ENCODE measurements at places on chromosomes 6 and 20.

GRCh38 chr6:28907394-28907793, 16.4 kb downstream of the TRIM27 start:
- no peak for DNase-seq

DNA sequence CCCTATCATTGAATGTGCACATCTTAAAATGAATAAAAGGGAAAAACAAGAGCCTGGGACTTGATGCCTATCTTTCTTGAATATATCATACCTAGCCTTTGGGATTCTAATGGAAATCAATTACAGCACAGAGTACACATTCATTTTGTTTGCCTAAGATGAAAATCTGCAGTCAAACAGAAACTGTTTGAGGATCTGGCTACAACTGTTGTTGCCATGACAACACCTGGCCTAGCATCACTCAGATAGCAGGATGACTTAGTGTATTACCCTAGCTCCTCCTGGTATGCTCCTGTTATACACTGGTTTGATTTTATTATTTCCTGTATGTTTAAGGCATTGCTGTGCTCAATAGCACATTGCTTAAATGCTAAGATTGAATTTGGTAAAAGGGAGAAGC, 71.5 kb upstream of the LAMP5 start:
- DNase-seq = peak; percentile 70

GRCh38 chr20:30593572-30593971, 663.9 kb upstream of the DEFB115 start:
- no peak for DNase-seq

DNA sequence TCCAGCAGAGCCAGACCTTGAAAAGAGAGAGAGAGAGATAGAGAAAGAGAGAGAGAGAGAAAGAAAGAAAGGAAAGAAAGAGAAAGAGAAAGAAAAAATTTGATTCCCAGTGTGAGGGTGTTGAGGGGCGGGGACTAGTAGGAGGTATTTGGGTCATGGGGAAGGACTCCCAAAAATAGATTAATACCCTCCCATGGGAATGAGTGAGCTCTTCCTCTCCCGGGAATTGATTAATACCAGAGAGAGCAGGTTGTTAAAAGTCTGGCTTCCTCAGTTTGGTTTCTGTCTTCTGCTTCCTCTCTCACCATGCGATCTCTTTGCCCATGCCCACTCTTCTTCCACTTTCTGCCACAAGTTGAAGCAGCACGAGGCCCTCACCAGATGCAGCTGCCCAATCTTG, 28.8 kb upstream of the CFAP206 start:
- DNase-seq = no peak

- DNase-seq = peak; percentile 66
These were observed 26.7 kb downstream of the ARFGEF3 start for GRCh38 chr6:138188278-138188941.

DNA sequence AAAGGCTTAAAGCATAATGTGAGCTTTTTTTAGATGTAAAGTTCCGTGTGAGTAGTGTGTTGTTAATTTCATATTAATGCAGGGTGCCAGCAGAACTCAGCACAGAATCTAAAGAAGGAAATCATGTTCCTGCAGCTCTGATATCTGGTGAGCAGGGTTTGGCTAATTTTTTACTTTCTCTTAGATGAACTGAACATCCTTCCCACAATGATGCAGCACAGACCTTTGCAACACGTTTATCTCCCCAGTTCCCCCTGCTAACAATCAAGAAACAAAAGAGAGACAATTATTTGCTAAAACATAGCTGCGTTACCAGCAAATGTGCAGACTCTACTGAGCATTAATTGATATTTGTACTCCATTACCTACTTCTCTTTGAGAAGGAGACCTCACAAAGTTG, 39.1 kb upstream of the ATXN1 start:
- no peak for DNase-seq

GRCh38 chr6:3453413-3454272, 3.2 kb downstream of the SLC22A23 start:
- no peak for DNase-seq

- DNase-seq = no peak
These were observed 53.0 kb upstream of the ZNF337 start for GRCh38 chr20:25749649-25750048.

DNA sequence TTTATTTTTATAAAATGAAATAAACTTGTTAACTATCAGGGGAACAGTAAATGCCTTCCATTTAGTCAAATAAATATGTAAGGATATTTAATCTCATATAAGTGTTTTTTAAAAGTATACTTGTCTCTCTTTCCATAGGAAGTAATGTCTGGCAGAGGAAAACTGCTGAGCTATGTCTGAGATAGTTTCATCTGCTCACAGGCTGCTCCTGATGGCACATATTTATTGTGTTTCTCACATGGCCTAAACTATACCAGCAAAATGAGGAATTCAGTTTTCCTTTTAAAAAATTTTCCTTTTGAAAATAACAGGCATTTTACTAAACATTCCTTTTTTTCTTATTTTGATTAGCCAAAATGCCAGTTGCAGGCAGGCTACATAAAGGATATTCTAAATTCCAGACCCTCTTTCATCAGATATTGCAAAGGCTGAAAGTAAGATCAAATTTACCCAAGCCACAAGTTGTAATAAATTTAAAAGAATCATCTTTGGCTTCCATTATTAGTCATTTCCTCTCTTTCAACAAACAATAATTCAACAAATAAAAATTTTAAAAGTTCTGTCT, 60.1 kb upstream of the RNF146 start:
- no peak for DNase-seq

DNA sequence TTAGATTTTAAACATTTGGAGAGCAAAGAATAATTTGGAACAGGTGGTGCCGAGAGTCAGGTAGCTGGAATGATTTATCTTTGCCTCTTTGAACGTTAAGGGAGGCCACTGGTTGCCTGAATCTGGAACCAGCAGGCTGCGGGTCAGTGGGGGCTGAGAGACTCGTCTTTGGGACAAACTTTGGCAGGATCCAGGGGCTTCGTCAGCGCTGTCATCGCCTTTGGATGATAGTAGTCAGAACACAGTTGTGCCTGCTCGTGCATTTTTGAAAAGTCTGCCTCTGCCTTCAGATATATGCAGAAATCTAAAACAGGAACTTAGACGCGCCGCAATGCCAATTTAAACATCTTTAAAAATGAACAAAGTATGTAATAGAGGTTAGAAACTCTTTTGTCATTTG, 5.0 kb downstream of the EYA2 start:
- DNase-seq = no peak

GRCh38 chr20:63553933-63554290, at the start of gene FNDC11:
FNDC11 (plus strand) TSS chr20:63554159; CDS start chr20:63555664, 1,505 bp downstream.
- DNase-seq = no peak

DNA sequence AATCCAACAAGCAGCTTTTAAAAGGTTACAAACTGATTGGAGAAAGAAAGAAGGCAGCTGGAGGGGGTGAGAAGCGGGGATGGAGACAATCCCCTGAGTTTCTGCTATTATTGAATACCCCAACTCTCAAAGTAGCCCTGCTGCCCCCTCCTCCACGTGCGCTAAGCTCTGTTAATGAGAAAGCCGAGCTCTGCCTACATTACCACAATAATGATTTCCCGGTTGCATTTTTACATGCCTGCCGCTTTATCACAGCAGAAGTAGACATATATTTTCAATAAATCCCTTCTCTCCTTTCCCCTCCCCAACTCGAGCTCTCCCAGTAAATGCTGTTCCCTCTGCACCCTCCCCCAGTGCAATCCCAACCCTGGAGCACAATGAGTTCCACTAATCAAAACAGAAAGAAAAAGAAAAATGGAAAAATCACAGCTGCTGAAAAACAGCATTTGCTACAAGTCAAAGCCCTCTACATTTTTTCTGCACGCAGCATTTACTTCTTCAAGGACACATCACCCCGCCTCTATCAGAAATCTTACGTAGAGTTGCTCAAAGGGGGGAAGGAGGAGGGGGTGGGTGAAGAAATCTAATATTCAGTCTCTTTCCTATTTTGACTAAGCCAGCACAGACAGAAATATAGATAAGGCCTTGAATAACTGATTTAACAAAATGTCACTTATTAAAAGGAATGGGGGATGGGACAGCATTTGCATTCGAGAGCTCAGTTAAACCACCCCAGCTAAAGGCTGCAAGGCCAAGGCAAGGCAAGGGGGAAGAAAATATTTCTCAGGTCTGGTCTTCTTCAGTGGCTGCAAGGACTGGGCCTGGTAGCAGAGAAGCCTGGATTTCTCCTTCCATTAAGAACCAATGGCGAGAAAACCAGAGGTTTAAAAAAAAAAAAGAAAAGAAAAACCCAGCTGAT, 10.7 kb downstream of the TRERF1 start:
- no peak for DNase-seq

DNA sequence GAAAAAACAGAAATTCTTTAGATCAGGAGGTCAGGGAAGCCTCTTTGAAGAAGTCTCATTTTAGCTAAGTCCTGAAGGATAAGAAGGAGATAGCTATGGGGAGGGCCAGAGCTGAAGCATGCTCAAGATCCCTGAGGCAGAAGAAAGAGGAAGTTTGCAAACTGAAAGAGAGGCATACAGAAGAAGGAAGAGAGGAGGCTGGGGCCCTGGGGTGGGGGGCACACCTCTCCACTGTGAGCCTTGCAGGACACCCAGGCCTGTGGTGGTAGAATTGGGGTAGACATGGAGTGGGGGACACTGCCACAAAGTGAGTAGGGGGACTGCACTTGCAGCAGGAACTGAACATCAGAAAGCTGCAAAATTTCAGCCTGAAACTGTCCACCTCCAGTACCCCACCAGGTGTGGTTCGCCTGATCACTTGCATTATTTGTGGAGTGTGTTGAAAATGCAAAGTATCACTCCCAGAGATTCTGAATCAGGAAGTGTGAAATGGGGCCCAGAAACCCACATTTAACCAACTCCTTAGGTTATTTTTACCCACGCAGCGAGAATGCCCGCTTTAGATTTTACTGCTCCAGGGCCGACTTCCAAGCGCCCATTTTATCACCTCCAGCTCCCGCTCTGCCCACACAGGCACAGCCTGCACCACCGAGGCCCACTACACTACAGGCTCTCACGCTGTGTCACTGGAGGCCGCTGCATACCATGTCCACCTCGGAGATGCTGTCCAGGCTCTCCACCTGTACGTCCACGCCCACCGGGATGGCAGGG, 44.0 kb downstream of the GABRR2 start:
- no peak for DNase-seq

GRCh38 chr6:82711971-82712370, 348.4 kb downstream of the TPBG start:
- DNase-seq = peak; percentile 57

GRCh38 chr6:136640132-136640915, 90.1 kb upstream of the MAP7 start:
- no peak for DNase-seq

DNA sequence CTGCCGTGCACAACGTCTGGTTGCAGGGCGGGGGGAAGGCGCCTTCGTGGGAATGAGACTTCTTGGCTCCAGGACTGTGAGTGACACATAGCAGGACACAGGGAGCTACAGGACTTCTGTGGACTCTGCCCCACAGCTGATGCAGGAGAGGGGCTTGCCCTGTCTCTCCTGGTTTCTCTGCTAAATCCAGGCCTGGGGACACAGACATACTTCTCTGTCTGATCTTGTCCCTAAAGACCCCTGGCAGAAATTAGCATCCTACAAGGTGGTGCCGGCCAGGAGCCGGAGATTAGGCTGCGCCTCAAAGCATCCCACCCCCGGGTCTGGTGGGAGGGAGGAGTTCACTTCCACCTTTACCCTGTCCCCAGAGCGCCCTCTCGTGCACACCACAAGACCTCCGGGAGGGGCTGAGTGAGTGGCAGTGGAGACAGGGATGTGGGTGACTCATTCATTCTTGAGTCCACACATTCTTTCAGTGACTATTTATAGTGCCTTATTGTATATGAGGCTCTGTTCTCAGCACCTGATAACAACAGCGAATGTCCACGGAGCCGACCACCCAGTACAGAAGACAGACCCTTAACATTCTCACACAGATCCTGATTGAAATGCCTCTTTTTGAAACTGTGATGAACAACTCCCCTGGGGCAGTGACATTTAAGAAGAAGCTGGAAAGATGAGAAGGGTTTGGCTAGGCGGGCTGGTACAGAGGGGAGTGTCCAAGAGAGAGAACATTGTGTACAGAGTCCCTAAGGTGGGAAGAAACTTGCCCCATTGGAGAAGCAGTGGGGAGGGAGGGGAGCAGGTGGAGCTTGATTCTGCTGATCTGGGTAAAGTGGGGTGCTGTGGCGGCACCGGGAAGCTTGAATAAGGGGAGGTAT, 39.0 kb downstream of the GMPR start:
- no peak for DNase-seq

DNA sequence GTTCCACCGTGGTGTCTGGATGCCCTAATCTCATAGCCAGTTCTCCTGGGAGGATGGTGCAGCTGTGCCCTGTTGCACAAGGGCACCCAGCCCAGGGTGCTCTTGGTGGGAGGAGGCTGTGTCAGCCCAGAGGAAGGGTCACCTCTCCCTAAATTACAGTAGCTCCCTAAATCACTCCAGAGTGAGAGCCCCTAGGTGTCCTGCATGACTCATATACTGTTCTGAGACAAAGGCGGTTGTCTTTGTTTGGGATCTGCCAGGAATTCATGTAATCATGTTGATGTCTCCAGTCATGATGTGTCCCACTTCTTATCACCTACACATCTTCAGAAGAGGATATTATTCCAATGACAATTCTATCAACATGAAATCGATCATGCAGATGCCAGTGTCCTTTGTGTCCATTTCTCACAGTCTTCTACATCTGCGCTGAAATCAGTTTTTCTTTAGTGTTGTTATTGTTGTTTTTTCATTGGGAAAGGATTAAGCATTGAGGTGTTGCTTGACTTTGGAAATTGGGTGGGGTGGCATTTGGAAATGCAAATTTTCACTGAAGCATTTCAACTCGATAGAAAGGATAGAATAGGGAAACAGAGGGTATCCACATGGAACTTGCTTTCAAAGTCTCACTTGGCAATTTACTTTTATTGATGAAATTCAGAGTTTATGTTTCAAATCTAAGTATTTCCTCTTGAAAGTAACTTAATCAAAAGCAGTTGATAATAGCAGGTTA, 19.5 kb downstream of the PERP start:
- DNase-seq = no peak

DNA sequence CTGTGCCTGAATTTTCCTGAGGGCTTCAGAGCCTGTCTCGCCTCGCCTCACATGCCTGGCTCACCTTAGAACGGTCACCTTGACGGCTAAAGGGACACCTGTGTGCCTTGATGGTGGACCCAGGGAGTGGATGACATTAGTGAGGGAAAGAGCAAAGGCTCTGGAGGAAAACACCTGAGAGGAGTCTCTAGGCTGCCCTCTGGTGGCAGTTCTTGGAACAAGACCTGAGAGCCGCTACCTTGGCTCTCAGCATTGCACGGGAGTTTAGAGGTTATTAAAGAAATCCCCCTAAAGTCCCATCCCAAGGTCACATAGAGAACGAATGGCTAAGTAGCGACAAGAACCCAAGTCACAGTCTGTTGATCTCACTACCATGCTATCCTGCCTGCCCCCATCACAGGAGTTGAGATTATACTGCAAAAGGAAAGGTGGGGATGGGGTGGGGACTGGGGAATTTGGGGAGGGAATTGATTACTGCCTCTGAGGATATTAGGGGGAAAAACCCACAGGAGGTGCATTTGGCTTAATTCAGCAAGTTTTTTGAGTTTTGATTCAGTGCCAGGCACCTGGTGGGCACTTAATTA, 7.9 kb upstream of the CDSN start:
- DNase-seq = peak; percentile 32

- no peak for DNase-seq
These were observed 22.6 kb downstream of the ENTPD6 start for GRCh38 chr20:25218109-25218486.

Data from Ammon's horn (tissue), 1 donor.